ENCODE measurements at places on chromosomes 13 and 19.

GRCh38 chr19:4722671-4723594, 709 bp downstream of the DPP9 start:
- no peak for DNase-seq

DNA sequence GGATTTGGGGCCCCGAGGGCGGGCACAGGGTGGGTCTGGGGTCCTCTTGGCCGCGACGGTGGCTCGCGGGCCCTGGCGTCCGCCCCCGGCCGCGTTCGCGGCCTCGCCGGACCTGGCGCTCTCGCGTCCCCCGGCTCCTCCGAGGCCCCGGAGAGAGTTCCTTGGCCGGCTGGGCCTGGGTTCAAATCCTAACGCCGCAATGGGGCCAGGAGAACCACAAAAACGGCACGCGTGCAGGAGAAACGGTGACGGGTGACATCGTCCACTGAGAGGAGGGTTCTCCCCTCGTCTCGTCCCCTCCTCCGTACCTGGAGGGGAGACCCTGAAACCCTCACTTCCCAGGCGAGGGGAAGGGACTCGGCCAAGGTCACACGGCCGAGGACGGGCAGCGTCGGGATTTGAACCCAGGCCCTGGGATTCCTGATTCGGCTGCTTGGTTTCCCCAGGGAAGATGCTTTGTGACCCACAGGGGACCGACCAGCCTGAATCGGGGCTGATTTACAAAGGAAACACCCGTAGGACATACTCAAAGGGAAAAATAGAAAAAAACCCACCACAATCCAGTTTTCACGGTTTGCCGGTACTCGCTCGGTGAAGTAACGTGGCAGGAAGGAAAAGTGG, 624 bp downstream of the SAFB start:
- no peak for DNase-seq

GRCh38 chr19:40549007-40549708, 27.5 kb upstream of the SHKBP1 start:
- DNase-seq, result no peak

DNA sequence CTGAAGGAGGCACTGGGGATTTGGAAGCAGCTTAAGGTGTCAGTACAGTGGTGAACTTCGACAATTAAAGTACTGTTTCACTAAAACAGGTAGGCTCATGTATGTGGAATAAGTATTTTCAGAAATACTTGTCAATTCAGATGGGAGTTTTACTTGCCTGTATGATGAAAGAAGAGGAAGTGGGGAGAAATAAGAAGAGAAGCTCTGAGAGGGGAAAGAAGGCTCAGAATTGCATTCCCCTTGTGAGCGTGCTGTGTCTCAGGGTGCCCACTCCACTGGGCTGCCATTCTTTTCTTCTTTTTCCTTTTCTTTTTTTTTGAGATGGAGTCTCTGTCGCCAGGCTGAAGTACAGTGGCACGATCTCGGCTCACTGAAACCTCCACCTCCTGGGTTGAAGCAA, 38.6 kb upstream of the RNF17 start:
- no peak for DNase-seq

DNA sequence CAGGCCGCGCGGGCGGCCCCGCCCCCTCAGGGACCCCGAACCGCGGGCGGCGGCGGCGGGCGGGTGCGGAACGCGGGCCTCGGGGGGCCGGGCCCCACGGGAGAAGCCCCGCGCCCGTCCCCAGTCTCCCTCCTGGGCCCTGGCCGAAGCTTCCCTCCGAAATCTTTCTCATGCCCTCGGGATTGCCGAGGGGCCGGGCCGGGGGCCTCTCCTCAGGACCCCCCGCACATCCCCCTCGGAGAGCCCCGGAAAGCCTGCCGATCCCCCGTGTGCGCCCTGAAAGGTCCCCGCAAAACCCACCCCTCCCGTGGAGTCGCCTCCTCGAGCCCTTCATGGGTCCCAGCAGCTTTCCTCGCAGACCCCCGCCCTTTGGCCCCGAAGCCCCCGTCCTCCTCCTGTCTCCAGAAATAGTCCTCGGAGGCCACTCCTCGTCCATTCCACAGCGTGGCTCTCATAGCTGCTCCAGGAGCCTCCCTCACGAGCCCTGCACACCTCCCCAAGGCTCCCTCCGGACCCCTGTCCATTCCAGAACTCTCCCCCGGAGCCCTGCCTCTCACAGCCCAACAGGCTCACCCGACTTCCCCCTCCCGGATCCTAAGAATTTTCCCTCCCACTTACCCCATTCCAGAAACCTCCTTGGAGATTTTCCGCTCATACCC, 555 bp downstream of the SAMD4B start:
- no peak for DNase-seq
